ENCODE measurements at places on chromosomes 16 and 17.

GRCh38 chr17:50865868-50866260 lies 290 bp downstream of the TOB1 start:
- DNase-seq: no peak

DNA sequence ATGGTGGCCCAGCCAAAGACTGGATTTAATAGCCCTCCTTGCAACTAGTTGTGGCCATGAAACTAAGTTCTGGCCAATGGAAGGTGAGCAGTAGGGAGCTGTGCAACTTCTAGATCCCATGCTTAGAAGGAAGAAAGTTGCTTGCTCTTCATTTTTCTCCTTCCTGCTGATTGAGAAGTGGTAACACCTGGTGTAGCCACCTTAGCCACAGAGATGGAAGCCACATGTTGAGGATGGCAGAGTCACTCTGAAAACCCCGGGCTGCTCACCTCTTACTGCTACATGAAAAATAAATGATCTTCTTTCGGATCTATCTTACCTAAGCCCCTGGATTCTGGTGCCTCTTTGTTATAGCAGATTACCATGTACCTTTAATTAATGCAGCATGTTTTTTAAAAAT lies 10.3 kb upstream of the ATP5MC1 start:
- DNase-seq: no peak

DNA sequence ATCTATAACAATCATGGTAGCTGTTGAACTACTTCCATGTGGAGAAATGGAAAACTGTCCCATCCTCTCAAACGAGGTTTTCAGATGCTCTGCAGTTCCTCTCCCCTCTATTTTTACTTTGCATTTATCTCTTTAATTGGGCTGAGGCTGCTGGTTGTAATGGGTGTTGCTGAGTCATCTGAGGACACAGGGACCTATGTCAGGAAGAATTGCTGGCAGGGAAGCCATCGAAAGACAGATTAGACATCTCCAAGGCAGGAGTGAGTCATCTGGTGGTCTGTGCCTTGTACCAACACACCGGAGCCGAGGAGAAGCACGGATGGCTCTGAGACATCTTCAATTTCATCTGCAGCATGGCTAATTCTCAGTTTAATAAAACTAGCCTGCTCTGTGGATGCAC lies 394.5 kb downstream of the GRIN2A start:
- DNase-seq: no peak

GRCh38 chr17:36884495-36885152 lies 52.7 kb upstream of the LHX1 start:
- no peak for DNase-seq
